ENCODE measurements at places on chromosomes 4 and X.

GRCh38 chrX:94454159-94454558 lies 780.2 kb downstream of the FAM133A start:
- DNase-seq, result no peak

GRCh38 chr4:7172508-7172907 lies 19.8 kb upstream of the SORCS2 start:
- DNase-seq, result no peak

DNA sequence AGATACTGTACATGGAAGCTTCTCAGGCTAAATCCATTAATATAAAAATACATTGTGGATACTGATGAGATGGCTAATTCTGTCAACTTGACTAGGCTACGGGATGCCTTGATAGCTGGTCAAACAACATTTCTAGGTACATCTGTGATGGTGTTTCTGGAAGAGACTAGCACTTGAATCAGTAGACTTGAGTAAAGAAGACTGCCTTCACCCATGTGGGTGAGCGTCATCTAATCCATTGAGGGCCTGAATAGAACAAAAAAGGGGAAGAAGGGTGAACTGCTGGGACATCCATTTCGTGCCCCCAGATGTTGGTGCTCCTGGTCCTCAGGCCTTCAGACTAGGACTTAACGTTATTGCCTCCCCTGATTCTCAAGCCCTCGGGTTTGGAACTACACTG lies 3.7 kb upstream of the SRP72 start:
- DNase-seq, result no peak

DNA sequence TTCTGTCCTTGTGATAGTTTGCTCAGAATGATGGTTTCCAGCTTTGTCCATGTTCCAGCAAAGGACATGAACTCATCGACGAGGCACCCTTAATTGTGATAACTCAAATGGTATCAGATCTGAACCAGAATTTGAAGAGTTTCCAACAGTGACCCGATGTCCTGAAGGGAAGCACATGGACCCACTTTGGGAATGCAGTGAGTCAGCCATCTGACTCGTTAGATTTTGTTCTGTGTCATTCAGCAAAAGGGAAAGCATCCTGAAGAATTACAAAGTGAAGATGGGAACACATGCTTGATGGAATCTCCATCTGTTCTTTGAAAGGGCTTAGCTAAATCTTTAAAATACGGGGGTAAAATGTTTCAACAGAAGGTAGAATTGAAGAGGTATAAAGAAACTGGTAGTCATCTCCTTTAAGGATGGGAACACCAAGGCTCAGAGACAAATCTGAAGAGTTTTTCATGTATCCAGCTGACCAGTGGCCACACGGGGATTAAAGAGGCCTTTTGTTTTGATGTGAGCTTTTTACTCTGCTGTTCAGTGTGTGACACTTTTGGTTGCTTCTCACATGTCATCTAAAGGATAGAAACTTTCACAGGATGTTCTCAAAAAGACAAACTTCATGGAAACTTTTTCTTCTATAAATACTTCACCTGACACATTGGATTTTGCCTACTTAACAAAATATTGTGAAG lies 393.8 kb downstream of the INPP4B start:
- DNase-seq, result no peak

- no peak for DNase-seq
These were observed 68.2 kb downstream of the HEPH start for GRCh38 chrX:66232296-66232695.

GRCh38 chrX:9555354-9555753 lies 90.5 kb downstream of the TBL1X start:
- DNase-seq, result no peak

- DNase-seq, result no peak
These were observed 56.2 kb downstream of the SMIM20 start for GRCh38 chr4:25970226-25970675.

GRCh38 chrX:71996826-71997225 lies 86.2 kb downstream of the NHSL2 start:
- no peak for DNase-seq

GRCh38 chr4:120293341-120293740 lies 226.7 kb upstream of the MAD2L1 start:
- DNase-seq, result no peak

- no peak for DNase-seq
These were observed 18.4 kb upstream of the RNF4 start for GRCh38 chr4:2450394-2451035.

DNA sequence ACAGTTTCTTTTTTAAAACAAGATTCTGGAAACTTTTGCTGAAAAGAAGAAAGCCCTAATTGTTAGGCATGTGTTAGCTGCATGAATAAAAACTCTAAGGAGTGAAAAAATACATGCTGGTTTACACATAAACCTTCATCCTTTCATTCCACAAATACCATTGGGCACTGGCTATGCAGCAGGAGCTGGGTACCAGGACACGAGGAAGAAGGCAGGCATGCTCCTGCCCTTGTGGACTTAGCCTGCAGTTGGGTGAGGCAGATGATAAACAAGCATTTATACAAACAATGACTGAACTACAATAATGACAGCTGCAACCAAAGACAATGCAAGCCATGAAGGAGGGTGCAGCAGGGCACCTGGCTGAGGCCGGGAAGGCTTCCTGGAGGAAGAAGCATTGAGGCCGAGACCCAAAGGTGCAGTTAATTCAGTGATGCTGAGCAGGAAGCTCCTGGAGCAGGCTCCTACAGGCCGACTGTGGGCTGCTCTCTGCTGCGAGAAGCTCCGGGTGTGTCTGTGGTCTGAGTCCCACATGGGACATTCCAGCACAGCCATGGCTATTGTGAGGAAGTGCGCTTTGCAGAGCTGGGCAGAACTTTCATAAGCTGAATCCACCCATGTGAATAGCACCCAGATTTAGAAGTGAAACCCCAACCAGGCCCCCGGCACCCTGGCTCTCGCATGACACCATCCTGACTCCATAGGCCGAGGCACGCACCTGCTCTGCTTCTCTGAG lies 44.0 kb upstream of the MXD4 start:
- DNase-seq, result no peak

- no peak for DNase-seq
These were observed 935.7 kb downstream of the RAPGEF2 start for GRCh38 chr4:160038615-160039014.

GRCh38 chr4:66048861-66049260 lies 378.6 kb upstream of the EPHA5 start:
- DNase-seq, result no peak

- no peak for DNase-seq
These were observed 162.8 kb downstream of the FBXO8 start for GRCh38 chr4:174120446-174121295.

GRCh38 chrX:24168807-24169206 lies 19.3 kb downstream of the ZFX start:
- no peak for DNase-seq

DNA sequence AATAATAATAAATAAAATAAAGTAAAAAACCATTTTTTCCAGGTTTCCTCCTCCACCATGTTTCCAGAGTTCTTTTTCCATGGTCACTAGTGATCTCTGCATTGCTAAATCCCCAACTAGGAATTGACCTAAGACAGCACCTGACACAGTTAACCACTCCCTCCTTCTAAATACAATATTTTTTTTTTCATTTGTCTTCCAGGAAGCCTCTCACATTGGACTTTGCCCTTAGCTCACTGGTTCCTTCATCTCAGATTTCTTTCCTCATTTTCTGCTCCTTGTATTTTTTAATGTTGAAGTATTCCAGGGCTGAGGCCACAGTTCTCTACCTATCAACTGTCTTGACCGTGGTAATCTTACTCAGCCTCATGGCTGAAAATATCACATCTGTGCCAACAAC lies 187.3 kb upstream of the FAM241A start:
- no peak for DNase-seq

GRCh38 chr4:143667461-143667860 lies 33.0 kb downstream of the FREM3 start:
- no peak for DNase-seq

DNA sequence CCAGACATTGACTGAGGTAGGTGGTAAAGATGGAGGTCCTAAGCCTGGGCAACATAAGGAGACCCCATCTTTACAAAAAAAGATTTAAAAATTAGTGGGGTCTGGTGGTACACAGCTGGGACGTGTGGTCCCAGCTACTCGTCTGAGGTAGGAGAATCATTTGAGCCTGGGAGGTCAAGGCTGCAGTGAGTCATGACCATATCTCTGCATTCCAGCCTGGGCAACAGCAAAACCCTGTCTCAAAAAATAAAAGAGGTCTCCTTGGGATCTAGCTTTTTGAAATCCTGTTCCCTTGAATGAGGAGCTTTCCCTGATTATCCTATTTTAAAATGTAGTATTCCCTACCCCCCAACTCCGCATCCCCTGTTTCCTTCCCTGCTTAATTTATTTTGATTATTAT lies 78.7 kb upstream of the OGT start:
- no peak for DNase-seq
